ENCODE measurements at places on chromosomes 5 and 9.

DNA sequence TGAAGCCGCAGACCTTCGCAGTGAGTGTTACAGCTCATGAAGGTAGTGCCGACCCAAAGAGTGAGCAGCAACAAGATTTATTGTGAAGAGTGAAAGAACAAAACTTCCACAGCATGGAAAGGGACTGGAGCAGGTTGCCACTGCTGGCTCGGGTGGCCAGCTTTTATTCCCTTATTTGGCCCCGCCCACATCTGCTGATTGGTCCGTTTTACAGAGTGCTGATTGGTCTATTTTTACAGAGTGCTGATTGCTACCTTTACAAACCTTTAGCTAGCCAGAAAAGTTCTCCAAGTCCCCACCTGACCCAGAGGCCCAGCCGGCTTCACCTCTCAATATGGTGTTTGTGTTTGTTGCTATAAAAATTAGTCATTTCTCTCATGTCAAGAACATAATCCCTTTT, 49.7 kb downstream of the RECK start:
- no peak for DNase-seq

- peak; percentile 90 for DNase-seq
Measured at GRCh38 chr5:170597109-170597751, 93.4 kb downstream of the KCNIP1 start.

GRCh38 chr5:146321571-146321970, 17.1 kb upstream of the POU4F3 start:
- no peak for DNase-seq

GRCh38 chr9:106875529-106875928, 12.6 kb downstream of the ZNF462 start:
- no peak for DNase-seq

DNA sequence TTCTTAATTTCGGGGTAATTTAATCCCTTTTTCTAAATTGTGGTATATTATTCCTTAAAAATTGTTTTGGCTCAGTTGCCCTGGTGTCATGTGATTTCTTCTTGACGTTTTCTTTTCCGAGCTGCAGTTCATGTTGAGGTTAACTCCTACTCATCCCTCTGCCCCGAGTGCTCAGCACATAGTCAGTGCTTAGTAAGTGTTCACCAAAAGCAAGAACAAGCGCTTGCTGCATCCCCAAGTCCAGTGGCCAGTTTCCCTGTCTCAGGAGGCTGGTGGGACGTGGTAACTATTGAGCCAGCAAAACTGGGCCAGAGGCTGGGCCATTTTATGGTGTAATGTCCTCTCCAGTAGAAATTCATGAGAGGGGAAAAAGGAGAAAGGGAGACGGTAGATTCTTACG, 23.3 kb downstream of the TRIO start:
- no peak for DNase-seq

- peak; percentile 51 for DNase-seq
Measured at GRCh38 chr9:33924978-33925797, 108.2 kb downstream of the UBE2R2 start.

GRCh38 chr5:158763217-158763616, 336.5 kb downstream of the EBF1 start:
- no peak for DNase-seq
